Stimulated activated CD8-positive, alpha-beta memory T cell treated with anti-CD3 and anti-CD28 coated beads, Interleukin-7, amount 100 ng/mL, for 24 hours (primary cell): ENCODE measurements at places on chromosomes 11 and 22.

- DNase-seq = no peak
Observed at GRCh38 chr11:68792400-68792966, 41.2 kb upstream of the TESMIN start.

- no peak for DNase-seq
Observed at GRCh38 chr11:2387266-2387987, 10.3 kb downstream of the CD81 start.

GRCh38 chr11:45212566-45213315 lies 66.3 kb downstream of the PRDM11 start:
- DNase-seq = no peak

DNA sequence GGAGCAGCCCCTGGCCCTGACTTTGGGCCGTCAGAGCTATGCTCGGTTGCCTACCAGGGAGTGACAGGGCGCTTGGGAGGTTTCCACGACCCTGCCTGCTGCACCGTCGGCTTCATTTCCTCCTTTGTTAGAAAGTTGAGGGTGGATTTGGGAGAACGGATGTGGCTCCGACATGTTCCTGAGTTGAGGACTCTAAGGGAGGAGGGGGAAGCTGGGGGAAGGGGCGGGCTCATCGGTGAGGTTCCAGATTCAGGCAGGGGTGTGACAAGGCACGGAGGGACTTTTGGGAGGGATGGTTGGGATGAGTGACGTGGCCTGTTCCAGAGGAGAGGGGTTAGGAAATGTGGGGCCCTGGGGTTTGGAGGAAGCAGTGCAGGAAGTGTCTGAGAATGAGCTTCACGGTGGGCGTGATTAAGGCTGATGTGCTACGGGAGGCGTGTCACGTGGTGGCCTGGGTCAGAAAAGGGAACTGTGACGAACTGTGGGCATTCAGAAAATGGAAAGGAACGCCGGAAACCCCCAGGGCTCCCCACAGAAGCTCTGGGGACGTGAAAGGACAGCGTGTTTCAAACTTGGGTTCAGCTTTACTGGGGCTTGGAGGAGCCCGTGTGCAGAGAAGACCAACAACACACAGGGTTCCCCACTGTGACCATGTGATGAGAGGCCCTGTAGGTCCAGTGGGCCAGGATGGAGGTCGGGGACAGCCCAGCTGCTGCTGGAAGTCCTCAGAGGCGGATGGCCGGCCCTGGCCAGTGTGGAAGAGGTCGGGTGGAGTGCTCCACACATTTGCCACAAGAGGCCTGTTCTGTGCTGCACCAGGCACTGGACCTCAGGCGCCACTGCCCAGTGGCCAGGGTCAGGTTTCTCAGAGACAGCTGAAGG lies 2.8 kb downstream of the PARVB start:
- peak; percentile 40 for DNase-seq

DNA sequence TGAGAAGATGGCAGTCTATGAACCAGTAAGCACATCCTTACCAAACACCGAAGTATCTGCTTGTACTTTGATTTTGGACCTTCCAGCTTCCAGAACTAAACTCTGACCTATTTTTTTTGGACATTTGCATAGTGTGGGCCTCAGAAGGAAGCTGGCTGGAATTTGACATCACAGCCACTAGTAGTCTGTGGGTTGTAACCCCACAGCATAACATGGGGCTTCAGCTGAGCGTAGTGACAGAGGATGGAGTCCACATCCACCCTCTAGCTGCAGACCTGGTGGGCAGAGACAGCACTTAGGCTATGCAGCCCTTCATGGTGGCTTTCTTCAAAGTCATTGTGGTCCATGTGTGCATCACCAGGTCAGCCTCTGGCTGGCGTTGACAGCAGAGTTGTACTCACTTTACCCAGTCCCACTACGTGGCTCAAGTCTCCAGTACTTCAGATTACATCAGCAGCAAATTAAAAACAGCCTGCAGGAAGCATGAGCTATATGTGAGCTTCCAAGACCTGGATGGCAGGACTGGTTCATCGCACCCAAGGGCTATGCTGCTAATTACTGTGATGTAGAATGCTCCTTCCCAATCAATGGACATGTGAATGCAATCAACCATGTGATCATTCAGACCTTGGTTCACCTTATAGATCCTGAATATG lies 58.6 kb upstream of the VPREB1 start:
- no peak for DNase-seq

DNA sequence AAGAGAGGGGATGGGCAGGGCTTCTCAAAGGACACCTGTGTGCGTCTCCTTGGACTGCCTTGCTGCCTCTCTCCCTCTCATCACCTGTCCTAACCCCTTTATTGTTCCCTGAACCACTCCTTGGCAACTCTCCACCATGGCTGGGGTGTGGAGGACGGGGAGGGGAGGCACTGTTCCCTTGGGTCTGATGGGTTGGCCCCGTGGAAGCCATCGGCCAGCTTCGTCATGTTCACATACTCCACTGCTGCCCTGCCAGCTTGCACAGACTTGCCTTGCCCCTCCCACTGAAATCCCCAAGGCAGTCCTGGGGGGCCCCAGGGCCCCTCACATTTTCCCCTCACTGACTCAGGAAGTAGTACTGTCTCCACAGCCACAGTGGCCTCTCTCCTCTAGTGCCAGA lies 36.1 kb upstream of the LRRC32 start:
- DNase-seq = no peak

- DNase-seq = no peak
Observed at GRCh38 chr11:93542811-93543229, 371 bp downstream of the SMCO4 start.

DNA sequence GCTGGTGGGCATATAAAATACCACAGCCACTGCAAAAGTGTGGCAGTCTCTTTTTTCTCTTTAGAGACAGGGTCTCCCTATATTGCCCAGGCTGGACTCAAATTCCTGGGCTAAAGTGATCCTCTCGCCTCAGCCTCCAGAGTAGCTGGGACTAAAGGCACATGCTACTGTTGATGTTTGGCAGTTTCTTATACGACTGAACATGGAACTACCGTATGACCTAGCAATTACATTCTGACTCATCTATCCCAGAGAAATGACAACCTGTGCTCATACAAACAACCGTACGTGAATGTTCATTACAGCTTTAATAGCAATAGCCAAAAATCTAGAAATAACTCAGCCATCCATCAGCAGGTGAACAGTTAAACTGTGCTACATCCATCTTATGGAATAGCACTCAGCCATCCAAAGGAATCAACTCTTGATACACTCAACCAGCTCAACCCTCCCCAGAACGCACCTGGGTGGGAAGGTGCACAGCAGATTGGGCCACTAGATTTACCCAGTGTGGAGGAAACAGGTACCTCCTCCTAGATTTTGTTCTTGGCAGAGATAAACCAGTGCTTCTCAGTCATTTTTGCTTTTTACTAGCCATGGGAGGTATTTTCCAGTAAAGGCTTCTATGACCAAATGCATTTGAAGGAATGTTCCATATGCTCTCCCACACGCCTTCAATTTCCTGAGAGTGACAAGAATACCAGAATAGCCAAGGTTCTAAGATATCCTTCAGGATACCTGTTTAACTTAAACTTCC lies 130.5 kb downstream of the MED15 start:
- DNase-seq = no peak

- no peak for DNase-seq
Observed at GRCh38 chr22:28246397-28246796, 327.3 kb upstream of the PITPNB start.

- DNase-seq = no peak
Observed at GRCh38 chr11:128618603-128619002, 31.2 kb upstream of the ETS1 start.

DNA sequence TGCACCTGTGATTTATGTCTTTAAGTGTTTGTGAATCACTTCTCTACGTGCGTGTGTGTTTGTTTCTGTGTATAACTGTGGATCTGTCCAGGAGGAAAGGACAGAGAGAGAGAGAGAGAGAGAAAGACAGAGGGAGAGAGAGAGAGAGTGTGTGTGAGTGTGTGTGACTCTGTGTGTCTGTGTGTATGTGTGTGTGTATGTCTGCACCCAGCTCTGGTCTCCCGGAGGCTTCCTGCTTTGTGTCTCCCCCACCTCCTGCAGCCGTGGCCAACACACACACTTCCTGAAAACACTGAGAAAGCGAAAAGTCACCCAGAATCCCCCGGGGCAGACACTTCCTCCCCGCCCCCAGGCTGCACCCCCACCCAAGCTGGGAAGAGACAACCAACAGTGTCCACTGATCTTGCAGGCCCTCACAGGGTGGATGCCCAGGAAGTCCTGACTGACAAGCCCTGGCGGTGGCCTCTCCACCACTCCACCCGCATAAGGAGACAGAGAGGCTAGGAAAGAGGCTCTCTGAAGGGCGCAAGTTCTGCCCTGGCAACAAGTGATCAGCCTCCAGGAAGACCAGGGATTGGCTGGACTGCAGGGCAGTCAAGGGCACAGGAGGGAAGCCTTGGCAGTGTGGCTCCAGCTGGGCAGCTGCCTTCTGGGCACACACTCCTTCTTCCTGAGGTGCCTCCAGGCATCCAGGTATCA lies 30.0 kb downstream of the ARAP1 start:
- DNase-seq = peak; percentile 65

DNA sequence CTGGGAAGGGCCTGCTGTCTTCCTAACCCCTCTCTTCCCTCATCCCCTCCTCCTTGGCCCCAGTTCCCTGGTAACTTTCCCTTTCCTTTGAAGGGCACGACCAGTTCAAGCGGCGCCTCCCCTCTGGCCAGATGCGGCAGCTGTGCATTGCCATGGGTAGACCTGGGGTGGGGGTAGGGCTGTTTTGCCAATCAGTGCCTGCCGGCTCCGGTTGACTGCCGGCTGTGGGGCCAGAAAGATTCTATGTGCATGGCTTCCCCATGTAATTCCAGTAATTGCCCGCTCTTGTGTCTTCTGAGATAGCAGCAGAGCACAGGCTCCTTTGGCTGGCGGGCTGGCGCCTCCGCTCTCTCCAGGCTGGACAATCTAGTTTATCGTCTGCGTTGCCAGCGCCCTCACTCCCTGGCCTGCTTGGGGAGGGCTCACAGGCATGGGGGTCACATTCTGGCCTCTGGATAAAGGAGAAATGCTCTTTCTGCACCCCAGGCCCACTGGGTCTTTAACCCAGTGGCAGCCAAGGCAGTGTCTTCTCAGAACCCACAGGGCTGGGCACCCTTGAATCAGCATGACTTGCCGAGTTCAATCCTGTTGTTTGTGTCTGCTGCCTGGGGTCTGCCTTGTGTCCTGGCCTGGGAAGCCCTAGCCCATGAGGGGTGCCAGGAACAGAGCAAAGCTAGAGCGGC lies 9.4 kb downstream of the SIDT2 start:
- DNase-seq = no peak

GRCh38 chr11:70122490-70123198 lies 44.5 kb downstream of the ANO1 start:
- DNase-seq = no peak

DNA sequence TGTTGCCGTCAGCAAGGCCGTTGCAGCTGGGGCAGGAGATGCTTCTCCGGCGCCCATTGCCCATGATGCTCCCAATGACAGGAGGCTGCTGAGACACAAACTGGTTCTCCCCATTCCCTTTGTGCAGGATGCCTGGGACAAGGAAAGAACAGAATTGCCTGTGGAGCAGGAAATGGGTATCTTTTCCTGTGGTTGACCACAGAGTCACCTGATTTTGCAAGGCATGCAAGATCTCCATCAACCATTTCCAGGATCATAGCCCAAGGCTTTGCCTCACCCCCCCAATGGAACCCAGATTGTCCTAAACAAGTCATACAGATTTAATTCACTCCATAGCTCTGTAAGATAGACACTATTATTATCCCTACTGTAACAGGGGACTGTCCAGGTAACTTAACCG lies 148.1 kb upstream of the NARS2 start:
- DNase-seq = no peak

DNA sequence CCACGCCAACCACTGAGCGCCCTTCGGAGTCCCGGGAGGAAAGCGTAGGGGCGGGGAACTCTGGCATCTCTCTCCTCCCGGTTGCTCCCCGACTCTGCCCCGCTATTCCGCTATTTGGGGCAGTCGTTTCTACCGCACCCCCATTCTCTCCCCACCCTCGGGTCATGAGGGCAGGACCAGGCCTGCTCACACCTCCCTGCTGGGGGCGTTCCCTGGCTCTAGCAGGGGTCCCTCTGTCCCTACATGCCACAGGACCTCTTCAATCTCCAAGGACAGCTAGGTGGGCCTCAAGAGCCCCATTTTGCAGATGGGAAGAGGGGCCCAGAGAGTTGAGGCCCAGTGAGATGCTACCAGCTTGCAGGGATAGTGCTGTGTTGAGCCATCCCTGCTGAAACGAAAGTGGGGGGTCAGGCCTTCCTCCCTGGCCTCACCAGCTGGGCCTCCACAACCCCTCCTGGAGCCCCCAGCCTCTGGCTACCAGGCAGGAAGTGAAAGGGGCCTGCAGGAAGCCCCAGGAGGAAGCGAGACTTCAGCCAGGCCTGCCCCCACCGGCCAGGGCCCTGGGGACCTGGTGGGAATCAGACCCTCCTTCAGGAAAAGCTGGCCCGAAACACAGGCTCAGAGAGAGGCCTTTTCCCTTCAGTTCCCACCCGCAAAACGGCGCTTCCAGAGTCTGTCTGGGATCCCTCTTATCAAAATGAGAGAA lies 5.5 kb upstream of the SHISA8 start:
- DNase-seq = no peak

- no peak for DNase-seq
Observed at GRCh38 chr11:70040452-70040851, 37.7 kb upstream of the ANO1 start.

GRCh38 chr22:46758867-46759290 lies 3.6 kb upstream of the TBC1D22A start:
- no peak for DNase-seq

GRCh38 chr11:118953265-118953664 lies 2.8 kb upstream of the UPK2 start:
- DNase-seq = no peak

- no peak for DNase-seq
Observed at GRCh38 chr11:29534836-29535235, 482.0 kb downstream of the KCNA4 start.

DNA sequence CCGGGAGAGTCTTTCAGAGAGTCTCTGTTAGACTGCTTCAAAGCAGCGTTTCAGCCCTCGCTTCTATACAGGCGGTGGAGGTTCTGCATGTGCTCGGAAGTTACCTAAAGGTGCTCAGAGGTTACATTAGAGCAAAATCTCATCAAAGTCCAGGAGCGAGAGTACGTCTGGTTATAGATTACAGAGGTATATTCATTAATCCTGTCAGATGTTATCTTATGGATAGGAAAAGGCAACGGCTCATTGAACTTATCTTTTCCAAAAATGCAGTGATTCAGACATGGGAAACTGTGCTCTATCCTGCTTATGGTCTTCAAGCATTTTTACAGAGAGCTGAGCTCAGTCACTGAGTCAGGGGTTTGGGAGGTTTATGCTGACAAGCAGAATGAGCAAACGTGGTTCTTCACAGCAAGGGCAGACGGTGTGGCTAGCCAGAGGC lies 9.1 kb upstream of the ZBED5 start:
- no peak for DNase-seq
